Adipocyte (in vitro differentiated cells): ENCODE measurements at places on chromosomes 16 and 17.

DNA sequence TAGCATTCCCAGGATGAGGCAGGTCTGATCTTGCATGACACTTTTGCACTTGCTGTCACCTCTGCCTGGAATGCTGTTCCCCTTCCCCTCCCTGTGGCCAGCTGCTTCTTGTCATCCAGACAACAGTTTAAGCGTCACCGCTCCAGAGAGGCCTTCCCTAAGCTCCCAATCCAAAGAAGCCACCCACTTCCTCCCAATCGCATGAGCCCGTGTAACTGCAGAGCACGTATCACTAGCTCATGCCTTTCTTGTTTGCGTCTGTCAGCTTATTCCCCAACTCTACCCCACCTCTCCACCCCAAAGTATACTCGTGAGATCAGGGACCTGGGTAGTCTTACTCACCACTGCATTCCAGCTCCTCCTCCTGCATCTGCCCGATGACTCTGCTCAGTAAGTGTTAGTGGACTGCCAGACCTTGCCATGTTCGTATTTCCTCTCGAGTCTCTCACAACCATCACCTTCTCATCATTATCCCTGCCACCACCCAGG, 92.8 kb downstream of the GAS7 start:
- peak; percentile 66 for DNase-seq

DNA sequence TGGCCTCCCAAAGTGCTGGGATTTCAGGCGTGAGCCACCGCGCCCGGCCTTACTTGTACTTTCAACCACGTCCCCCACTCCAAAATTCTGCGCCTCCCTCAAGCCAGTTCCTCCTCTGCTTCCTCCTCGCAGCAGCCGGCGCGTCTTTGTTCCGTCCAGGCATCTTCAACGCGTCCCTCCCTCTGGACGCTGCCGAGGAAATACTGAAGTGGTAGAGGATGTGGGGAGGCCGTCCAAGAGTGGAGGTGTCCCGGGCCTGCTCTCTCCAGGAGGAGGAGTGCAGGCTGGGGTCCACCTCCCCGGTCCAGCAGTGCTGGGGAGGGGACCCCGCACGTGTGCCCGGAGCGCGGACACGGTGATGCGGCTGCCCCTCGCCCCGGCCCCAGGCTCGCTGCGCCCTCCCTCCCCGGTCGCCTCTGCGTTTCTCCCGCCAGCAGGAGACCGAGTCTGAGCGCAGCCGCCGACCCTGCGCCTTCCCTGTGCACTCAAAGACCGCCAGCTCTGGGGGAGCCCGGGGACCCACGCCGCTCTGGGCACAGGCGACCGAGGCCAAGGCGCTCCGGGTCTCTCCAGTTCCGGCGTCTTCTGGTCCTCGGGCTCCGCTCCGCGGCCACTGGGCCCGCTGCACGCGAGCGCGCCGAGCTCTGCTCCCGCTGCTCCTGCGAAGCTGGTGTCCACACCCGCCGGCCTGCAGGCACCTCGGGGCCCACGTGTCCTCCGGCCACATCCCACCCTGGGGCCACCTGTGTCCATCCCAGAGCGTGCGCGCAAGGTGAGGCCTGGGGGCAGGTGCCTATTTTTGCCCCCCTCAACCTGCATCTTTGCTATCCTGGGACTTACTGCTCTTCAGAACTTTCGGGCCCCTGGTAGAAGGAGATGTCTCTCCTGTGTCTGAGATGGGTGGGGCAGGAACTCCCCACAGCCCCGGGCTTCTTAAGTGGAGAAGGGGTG, 31.7 kb downstream of the OSBPL7 start:
- DNase-seq = peak; percentile 78

GRCh38 chr17:80990921-80991644, 558 bp upstream of the CHMP6 start:
- DNase-seq = no peak

- no peak for DNase-seq
Observed at GRCh38 chr17:7024402-7024785, 1.5 kb downstream of the BCL6B start.

- no peak for DNase-seq
Observed at GRCh38 chr17:82087961-82088837, 9.8 kb downstream of the FASN start.

DNA sequence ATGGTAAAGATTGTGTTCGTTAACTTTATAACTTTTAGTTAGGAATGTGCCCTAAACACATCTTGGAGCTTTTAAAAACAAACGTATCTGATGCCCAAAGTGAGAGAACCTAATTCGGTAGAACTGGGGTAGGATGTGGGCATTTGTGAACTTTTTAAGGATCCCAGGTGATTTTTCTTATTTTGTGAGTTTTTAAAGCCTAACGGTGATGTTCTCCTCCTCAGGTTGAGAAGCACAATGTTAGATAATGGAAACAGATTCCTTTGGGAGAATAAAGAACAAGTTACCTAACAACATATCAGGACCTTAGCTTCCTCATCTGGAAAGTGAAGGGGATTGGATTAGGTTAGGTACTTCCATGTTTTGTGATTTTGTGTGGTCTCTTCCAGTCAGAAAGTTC, 687 bp downstream of the SAP30BP start:
- no peak for DNase-seq
